Osteocyte (in vitro differentiated cells): ENCODE measurements at places on chromosomes 13 and 19.

DNA sequence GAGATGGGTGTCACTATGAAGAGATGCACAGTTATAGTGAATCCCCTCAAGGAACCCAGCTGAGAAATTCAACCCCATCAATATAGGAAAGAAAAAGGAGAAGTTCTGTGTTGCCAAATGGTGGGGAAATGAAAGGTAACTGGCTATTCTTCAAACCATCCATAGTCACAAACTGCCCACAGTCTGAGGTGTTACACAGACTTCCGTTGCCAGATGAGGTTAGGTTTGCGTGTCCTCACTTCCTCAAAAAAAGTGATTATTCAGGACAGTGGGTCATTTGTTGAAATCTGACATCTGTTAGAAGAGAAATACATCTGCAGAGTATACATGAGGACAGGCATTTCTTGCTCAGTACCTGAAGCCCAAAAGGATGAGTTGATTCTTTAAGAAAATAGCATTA, 9.0 kb downstream of the SIGLEC5 start:
- DNase-seq = no peak

GRCh38 chr13:32624441-32624840, 38.2 kb downstream of the PDS5B start:
- DNase-seq = no peak

DNA sequence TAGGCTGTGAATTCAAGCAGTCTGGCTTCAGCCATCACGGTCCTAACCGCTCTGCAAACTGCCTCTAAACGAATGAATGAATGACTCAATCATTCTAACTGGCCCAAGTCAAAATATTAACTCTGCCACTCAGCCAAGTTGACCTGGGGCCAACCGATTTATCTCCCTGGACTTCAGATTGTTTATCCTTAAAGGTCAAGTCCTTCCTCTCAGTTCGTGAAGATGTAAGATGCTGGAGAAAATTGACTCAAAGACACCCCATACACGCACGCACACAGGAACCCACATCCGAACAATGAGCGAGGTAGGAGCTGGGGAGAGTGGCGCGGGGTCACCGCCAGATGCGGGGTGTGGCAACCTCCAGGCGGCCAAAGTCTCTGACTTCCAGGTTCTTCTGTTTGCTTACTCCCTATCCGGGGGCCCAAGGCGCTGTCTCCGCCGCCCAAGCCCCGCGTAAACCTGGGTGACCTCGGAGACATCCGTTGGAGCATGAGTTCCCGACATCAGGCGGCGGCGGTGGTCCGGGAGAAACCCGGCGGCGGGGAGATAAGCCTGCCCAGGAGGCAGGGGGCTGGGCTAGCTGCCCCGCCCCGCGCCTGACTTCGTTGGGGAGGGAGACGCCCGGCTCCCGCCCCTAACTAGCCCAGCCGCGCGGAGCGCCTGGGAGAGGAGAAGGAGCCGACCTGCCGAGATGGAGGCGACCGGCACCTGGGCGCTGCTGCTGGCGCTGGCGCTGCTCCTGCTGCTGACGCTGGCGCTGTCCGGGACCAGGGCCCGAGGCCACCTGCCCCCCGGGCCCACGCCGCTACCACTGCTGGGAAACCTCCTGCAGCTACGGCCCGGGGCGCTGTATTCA, at the start of gene CYP2S1:
TSS of gene CYP2S1 (plus strand) at position 646 of the 856 bp plus-strand sequence. CDS start at position 692, 46 bp downstream.
- no peak for DNase-seq

- DNase-seq = no peak
Measured at GRCh38 chr19:51571599-51571998, 516 bp downstream of the ZNF175 start.

DNA sequence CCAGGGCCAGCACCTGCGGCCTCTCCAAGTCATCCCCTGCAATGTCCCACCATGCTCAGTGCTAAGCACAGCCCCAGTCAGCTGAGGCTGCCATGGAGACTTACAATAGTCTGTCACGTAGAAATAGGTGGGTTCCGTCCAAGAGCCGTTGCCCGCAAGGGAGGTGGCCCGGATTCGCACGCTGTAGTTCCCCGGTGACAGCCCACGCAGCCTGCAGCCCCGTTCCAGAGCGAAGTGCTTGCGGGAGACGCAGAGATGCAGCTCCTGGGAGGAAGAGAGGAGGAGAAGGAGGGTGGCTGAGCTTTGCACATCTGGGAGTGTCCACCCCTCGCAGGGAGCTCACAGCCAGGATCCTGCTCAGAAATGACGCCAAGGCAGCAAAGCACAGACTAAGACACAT, 62.6 kb downstream of the ZNF557 start:
- no peak for DNase-seq

GRCh38 chr19:39481229-39481545, 549 bp downstream of the TIMM50 start:
- no peak for DNase-seq

DNA sequence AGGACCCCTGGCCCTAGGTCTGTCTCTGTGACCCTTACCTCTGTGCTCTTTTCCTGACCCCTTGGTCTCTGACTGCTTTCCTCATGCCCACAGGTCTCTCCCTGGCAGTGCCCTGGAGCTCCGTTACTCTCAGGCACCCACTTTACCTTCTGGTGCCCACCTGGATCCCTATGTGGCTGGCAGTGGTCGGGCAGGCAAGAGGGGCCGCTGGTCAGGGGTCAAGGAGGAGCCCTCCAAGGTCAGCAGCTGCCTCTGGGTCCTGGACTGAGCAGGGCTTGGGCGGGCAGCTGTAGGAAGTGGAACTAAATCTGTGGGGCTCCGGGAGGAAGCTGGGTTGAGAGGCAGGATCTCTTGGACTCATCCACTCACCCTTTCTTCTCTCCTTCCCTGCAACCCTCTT, 16.3 kb downstream of the PPFIA3 start:
- no peak for DNase-seq

- DNase-seq = no peak
Measured at GRCh38 chr13:51218626-51219025, 3.6 kb upstream of the FAM124A start.

- no peak for DNase-seq
Measured at GRCh38 chr19:54422136-54422535, 6.9 kb downstream of the TTYH1 start.

- DNase-seq = no peak
Measured at GRCh38 chr13:48252176-48252575, 19.2 kb downstream of the ITM2B start.

- DNase-seq = no peak
Measured at GRCh38 chr13:111404746-111405145, 84.3 kb downstream of the TEX29 start.

- DNase-seq = no peak
Measured at GRCh38 chr19:14391156-14391821, 10.0 kb downstream of the ADGRE5 start.

GRCh38 chr19:8371011-8371804, 7.3 kb downstream of the ANGPTL4 start:
- no peak for DNase-seq

GRCh38 chr19:55484593-55485438, at the start of gene NAT14:
TSS of gene NAT14 (plus strand) at chr19:55485188. CDS start at chr19:55485709, 521 bp downstream.
- peak; percentile 92 for DNase-seq

DNA sequence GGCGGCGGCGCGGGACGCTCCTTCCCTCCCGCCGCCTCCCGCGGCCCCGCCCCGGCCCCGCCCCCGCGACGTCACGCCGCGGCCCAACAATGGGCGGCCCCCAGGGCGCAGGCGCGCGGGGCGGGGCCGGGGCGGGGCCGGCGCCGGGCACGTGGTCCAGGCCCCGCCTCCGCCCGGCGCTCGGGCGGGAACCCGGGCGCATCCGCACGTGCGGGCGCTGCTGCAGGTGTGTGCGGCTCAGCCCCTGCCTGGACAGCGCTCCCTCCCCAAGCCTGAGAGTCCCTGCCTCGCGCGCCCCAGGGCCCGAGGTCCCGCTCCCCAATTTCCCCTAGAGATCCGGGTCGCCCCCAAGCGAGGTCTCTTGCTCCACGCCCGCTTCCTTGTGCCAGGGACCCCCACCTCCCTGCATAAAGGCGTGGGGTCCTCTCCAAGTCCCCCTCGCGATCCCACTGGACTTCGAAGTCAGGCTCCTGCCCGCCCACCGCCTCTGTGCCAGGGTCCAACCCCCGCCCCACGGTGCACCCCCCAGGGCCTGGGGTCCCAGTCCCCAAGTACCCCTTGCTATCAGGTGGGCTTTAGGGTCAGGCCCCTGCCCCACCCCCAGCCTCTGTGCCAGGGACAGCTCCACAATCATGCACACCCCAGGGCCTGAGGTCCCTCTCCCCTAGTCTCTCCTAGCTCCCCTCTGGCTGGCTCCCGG, at the start of gene MEX3D:
TSS of gene MEX3D (minus strand) at position 6 of the 700 bp plus-strand sequence. CDS start 267 bp downstream, outside the sequence.
- DNase-seq = no peak

GRCh38 chr19:31015778-31016177, 333.5 kb downstream of the TSHZ3 start:
- DNase-seq = no peak

- peak; percentile 84 for DNase-seq
Measured at GRCh38 chr19:12293777-12294248, 870 bp downstream of the ZNF44 start.

DNA sequence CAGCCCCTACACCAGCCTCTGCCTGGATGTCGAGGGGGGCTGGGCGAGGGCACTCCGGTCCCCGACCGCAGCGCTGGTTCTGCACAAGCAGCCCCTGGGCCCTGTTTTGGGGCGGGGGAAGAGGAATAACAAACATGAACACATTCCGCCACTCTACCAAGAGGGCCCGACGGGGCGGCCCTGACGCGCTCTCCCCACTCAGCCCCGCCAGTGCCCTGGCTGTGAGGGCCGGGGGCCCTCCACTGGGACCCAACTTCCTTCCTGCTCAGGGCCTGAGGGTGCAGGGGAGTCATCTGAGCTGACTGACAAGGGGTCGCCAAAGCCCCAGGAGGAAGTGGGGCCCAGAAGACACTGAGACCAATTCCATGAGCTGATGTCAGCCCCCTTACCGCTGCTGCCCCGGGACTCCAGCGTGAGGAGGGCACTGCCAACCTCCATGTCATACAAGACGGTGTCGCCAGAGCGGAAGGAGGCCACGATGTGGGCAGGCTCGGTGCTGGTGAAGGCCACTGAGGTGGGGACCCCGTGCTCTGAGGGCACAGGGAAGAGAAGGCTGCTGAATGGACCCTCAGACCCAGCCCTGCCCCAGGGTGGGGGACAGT, 5.6 kb upstream of the PRKD2 start:
- DNase-seq = no peak

DNA sequence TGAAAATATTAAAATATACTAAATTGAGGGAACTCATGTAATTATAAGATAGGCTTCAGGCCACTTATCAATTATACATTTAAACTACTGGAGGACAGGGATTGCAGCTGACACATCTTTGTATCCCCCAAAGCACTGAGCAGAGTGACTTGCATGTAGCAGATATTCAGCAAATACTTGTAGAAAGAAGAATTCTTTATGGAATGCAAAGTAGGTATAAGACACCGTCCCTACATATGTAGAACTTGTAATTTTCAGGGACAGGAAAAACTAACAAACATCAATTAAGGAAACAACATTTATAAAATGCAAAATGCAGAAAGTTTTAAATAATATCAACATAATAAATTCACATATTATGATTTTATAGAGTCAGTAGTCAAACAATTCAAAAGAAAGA, 719.2 kb downstream of the OLFM4 start:
- no peak for DNase-seq

DNA sequence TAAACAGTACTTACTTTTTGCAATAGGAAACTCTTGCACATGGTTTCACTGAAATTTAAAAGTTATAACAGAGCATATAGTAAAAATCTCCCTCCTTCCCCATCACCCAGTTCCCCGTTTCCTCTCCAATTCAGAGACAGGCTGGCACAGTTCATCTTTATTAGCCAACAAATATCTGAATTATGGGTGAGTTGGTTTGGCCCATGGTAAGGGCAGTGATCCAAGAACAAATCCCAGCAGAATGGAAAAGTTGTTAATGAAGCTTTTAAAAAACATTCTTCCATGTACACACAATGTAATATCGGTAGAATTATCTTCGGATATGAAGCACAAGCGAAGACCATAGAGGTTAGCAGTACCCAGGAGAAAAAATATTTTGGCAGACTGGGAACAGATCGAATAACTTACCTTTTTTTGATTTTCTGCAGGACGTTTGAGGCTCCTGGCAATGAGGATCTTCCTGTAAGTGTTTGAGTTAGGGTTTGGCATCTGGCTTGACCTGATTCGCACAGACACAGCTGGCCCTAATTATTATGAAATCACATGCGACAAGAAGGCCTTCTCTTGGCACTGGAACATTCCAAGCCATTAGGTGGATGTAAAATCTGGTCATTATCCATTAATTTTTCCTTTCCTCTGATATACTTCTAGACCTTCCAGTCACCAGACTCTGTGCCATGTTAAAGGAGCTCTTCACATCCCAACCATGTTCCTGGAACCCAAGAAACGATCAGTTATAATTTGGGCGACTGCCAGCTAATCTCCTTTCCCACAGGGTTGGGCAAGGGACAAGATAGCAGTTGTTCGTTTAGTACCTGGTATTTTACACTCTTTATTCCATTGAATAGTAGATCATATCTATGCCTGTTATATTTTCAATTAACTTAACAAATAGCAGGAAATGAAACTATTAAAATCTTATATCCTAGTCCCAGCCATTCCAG, 139.4 kb upstream of the TSC22D1 start:
- no peak for DNase-seq

DNA sequence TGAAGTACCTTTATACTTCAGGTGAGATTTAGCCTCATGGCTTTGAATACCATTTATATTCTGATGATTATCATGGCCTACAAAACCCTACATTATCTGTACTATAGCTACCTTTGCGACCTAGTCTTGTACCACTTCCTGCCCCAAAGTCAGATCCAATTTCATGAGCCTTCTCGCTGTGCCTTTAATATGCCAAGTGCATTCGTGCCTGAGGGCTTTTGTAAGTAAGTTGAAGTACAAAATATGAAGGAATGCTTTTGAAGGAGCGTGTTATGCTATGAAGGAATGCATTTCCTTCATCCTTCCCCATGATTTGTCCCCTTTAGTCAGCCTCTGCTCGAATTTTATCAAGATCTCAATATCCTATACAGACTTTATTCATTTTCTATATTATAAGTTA, 9.2 kb upstream of the RASL11A start:
- no peak for DNase-seq

DNA sequence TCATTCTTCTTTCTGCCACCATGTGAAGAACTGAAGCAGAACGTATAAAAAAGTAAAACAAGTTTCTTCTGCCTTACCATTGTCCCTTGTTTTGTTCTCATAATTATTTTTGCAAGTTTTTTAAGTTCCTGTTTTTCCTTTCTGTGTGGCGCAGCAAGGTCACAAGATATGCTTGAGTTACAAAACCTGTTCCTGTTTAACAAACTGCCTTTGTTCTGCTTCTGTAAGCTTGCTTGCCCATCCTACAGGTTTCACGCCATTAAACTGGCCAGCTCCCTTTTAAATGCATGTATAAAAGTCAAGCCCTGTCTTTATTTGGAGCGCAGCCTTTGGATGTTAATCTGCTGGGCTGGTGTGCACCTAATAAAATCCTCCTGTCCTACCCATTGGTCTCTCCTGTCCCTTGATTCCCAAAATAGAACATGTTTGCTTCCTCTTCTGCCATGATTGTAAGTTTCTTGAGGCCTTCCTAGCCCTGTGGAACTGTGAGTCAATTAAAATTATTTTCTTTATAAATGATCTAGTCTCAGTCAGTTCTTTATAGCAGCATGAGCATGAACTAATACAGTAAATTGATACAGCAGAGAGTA, 1115.4 kb downstream of the SLITRK1 start:
- no peak for DNase-seq
